NCI-H2107 (cell line): ENCODE measurements at places on chromosomes 7 and 10.

- DNase-seq, result no peak
Observed at GRCh38 chr10:88120599-88121333, 257.3 kb downstream of the PTEN start.

GRCh38 chr10:24119896-24120295, 89.0 kb upstream of the KIAA1217 start:
- DNase-seq, result no peak

- no peak for DNase-seq
Observed at GRCh38 chr7:148561099-148561498, 29.5 kb upstream of the C7orf33 start.

- DNase-seq, result no peak
Observed at GRCh38 chr7:13992596-13992964, 3.1 kb upstream of the ETV1 start.

DNA sequence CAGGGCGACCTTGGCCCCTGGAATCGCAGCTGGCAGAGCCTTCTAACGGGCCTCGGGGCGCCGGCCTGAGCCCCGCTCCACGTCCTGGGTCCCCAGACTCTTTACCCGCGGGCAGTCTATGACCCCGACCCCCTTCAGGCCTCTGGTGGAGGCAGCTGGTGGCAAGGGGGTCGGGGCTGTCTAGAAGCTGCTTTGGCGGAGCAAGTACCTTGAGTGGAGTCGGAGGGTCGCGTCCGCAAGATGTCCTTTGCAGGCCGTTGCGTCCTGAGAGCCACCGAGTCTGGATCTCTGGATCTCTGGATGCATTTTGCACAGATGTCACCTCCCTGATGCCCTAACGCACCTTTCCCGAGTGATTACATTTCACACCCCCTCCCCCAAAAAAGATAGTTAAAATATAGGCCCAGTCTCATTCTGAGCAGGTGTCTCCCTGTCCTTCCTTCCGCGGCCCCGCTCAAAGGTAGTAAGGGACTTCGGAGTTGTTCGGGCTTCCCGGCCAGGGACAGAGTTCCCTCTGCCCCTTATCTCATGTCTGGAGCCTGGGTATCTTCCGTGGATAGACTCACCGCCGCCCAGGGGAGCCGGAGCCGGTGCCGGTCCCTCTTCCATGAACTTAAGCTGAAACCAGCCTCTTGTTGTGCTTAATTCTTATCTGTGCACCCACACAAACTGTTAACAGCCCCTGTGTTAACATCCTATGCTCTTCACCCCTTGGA, 457 bp downstream of the ACADSB start:
- no peak for DNase-seq

GRCh38 chr7:106142136-106142535, 30.0 kb upstream of the SYPL1 start:
- no peak for DNase-seq

GRCh38 chr7:157018328-157018996, 8.0 kb upstream of the MNX1 start:
- DNase-seq, result no peak

DNA sequence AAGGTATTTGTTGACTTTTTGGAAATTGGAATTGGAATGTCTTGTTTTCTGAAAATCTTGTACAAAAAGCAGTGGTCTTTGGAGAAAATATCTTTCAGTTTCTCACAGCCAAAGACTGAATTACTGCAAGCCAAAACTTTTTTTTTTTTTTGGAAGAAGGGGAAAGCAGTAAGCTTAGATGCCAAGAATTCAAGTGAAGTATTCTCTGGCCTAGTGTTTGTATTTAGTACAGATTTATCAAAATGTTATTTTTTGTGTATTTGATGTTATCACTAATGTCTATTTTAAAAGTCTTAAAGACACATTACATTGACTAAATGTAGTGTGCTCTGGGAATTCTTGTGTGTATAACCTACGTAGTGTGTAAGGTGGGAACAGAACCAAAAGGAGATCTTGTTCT, 6.2 kb downstream of the TET1 start:
- no peak for DNase-seq
